ENCODE measurements at places on chromosomes 6 and 20.

DNA sequence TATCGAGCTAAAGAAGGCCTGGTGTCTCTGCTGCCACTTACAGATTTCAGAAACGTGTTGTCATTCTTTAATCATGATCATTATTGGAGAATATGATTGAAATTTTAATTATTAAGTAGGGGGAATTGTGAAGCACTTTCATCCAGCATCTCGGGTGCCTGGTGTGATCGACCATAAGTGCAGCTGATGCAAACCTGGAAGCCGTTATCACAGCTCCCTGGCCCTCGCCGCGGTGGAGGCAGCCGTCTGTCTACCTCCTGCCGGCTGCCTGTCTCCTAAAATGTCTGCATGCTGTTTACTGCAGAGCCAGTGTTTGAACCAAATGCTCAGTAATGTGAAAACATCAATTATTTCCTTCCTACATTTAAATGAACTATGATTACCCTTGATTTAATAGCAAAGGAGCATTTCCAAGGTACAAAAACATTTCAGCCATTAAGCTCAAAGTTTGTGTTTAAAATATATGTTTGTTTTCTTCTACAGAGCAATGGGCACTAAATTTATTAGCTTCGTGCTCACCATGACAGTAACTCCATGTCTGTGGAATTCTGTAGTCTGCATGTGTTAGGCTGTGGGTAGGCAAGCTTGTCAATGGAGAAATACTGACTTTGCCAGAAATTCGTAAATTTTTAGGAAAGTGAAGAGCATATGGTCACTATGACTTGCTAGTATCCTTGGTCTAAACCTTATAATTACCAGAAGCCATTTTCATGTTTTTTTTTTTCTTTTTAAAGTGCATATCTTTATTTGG lies 184.5 kb upstream of the AGPAT4 start:
- DNase-seq, result no peak

- no peak for DNase-seq
Measured at GRCh38 chr6:135871878-135872277, 20.4 kb downstream of the PDE7B start.

DNA sequence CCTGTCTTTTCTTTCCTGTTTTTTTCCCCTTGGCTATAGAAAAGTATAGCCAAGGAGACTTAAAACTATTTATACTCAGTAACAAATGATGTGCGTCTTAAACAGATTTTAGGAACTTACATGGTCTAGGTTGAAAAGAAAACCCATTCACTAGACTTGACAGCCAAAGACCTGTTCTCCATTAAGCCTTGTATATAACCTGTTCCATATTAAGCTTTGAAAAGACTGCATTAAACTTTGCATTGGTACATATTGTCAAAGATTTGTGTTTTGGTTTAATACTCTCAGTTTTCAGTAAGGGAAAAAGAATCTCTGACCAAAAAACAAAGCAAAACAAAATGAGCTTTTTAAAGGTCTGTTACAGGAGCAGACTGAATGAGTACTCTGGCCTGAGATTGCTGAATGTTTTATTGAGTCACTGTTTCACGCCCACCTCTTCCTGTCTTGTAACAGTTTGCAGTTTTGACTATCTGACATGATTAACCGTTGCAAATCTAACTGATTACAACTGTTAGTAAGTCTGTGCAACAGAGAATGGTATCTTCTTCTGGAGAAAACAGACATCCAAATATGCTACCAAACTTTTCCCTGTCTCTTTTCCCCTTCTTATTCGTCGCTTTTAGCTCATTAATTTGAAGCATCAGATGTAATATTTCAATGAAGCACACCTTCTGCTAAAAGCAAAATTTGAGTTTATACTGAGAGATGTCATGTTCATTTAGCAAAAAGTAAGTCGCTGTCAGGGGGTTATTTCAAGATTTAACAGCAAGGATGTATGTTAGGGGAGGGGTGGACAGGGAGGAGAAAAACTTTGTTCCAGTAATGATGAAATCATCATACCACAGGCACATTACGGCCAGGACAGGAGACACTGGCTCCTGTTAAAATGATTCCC lies 59.1 kb upstream of the SUPT3H start:
- peak; percentile 18 for DNase-seq

GRCh38 chr6:131331151-131331550 lies 195.9 kb downstream of the AKAP7 start:
- DNase-seq, result no peak

DNA sequence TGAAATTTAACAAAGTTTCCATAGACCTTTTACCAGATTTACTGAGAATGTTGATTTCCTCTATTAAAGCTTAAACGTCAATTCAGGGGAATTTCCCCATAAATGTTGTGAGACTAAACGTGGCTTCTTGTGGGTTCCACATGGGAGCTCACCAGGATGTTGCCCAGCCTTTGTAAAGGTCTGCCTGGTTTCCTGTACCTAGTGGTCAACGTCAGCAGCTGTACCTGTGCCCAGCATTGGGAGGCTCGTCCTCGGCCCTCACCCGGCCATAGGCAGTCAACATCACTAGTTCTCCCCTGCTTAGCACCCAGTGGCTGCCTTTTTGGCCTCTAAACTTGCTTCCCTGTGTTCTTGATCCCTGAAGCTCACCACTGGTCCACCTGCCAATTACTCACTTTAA lies 22.1 kb upstream of the CD83 start:
- DNase-seq, result no peak

DNA sequence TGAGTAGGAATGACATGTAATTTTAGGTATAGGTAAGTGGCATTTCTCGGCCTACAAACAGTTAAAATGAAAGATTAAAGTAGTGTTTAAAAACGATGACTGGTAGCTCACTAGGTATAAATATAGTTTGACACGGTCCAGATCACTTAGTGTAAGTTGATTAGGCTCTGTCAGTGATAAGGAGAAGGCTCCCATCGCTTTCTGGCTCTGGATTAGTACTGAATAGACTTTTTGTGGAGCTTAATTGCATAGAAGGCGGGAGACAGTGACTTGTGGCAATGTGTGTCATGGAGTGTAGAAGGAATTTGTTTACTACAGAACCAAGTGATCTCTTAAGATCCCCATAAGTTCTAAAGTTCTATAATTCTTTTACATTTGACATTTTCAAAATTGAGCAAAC lies 6.7 kb downstream of the PYGB start:
- DNase-seq, result no peak

- no peak for DNase-seq
Measured at GRCh38 chr6:35209081-35209480, 4.7 kb upstream of the SCUBE3 start.

DNA sequence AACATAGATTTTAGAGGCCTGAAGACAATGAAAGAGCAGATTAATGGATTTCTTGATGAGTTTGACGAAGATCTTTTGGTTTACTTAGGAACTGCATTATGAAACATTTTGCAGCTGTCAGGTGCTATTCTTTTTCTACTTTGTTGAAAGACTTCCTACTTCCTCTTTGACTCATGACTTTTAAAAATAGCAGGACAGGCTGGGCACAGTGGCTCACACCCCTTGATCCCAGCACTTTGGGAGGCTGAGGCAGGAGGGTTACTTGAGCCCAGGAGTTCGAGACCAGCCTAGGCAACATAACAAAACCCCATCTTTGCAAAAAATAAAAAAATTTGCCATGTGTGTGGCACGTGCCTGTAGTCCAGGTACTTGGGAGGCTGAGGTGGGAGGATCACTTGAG lies 52.0 kb downstream of the ITCH start:
- no peak for DNase-seq

GRCh38 chr6:147322299-147323162 lies 118.3 kb downstream of the STXBP5 start:
- no peak for DNase-seq

DNA sequence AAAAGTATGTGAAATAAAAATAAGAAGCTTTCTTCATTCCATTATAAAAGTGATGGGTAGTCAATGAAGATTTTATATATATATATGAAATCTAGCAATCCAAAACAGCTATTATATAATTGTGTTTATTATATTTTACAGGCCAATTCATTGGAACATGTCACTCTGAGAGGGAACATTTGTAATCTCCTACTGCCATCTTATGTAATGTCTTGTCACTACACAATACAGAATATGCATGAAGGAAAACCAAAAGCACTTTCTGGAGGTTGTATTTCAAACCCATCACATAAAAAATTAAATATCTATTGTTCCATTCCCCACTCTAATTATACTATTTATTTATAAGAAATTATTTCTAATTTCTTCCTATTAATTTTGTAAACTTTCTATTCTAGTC lies 31.5 kb upstream of the IRAK1BP1 start:
- no peak for DNase-seq

- DNase-seq, result no peak
Measured at GRCh38 chr20:35947489-35947888, 6.8 kb downstream of the SCAND1 start.

GRCh38 chr20:5927749-5928462 lies 22.4 kb downstream of the TRMT6 start:
- DNase-seq, result no peak

DNA sequence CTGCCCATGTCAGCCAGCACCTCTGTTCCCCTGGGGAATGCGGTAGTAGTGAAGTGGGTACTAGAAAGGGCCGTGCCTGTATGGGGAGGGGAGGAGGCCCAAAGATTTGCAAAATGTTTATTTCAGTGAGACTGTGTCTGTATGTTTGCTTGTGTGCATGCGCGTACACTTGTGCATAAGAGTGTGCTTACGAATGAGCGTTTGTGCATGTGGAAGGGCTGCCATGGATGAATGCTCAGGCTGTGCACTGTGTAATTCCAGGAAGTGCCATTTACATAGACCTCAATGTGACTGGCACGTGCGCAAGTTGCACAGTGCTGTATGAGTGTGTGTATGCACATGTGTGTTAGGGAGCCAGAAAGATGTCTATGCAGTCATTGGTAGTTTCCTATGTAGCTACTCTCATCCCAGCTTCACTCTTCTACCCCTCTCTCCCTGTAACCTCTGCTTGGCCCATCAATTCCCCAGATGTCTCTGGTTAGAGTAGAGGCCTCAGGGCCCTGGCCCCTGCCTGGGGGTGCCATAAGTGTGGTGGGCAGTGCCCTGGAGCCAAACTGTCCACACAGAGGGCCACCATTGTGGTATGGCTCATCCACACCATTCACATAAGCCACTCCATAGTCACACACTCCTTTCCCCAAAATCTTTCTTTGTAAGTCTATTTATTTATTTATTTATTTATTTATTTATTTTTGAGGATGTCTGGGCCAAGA lies 26.8 kb upstream of the SLC22A7 start:
- DNase-seq, result no peak

DNA sequence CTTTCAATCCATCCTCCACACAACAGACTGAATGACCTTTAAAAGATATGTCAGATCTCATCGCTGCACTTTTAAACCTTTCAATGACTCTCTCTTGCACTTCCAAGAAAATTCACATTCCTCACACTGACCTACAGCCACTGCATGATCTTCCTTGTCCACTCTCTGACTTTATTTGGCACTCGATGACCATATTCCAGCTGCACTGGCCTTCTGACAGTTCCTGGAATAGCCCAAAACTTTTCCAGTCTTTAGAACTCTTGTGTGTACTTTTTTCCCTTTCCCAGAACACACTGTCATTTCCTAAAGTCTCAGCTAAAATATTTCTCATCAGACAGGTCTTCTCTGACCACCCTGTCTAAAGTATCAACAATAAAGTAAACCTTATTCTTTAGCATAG lies 174.6 kb downstream of the ADGRG6 start:
- DNase-seq, result no peak

- no peak for DNase-seq
Measured at GRCh38 chr6:37145443-37145842, 24.5 kb upstream of the PIM1 start.

GRCh38 chr6:165833355-165833754 lies 170.3 kb upstream of the PDE10A start:
- no peak for DNase-seq

GRCh38 chr6:3117912-3118352 lies 579 bp upstream of the BPHL start:
- no peak for DNase-seq

All from activated T-cell treated with anti-CD3 and anti-CD28 coated beads, Interleukin-2, amount 50 U/mL, for 4 hours (primary cell).